ENCODE measurements at places on chromosomes 16 and 17.

- DNase-seq, result no peak
These were observed 930 bp downstream of the SPNS2 start for GRCh38 chr17:4499431-4500190.

- DNase-seq, result no peak
These were observed 2.6 kb downstream of the PDF start for GRCh38 chr16:69327585-69328310.

DNA sequence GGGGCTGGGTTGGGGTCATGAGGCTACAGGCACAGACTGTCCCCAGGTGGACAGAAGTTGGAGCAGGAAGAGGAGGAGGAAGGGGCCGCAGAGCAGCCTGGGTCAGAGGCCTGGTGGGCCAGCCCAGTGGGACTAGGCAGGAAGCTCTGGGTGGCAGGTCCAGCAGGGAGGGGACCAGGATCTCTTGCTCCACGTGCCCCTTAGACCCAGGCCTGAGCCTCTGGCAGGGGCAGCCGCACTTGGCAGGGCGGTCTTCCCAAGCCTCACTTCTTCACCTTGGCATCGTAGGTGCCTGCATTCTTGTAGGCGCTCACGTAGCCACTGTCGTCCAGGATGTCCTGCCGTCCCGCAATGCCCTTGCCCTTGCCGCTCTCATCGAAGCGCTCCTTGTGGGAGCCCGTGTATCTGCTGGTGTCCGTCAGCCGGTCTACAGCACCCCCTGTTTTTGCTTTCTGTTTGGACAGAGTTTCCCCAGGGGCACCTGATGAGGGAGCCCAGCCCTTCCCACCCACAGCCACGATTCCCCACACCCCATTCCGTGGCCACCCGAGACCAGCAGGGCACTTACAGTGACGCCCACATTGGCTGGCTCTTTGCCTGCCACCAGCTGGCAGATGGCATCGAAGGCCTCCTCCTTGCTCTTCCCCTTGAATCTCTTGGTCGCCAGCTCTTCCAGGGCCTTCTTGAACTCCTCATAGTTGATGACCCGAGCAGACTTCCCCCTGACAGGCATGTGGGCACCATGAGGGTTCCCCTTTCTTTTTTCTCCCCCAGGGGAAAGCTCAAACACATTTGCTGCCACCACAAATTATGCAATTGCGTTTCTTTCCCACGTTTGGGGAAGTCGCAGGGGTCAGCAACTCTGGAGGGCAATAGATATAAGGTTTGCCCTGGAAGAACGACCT, 3.1 kb downstream of the TPPP3 start:
- DNase-seq, result no peak

GRCh38 chr17:17018612-17019429, 23.4 kb upstream of the MPRIP start:
- no peak for DNase-seq

DNA sequence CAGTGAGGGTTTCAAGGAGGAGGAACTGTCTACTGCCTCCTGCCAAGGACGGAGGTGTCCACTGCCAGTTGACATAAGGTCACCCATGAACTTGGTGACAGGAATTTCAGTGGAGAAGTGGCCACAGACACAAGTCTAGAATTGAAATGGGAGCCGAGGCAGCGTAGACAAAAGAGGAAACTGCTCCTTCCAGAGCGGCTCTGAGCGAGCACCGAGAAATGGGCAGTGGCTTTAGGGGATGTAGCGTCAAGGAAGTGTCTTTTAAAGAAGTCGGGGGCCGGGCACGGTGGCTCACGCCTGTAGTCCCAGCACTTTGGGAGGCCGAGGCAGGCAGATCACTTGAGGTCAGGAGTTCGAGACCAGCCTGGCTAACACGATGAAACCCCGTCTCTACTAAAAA, 3.1 kb upstream of the SERPINF1 start:
- DNase-seq, result no peak

DNA sequence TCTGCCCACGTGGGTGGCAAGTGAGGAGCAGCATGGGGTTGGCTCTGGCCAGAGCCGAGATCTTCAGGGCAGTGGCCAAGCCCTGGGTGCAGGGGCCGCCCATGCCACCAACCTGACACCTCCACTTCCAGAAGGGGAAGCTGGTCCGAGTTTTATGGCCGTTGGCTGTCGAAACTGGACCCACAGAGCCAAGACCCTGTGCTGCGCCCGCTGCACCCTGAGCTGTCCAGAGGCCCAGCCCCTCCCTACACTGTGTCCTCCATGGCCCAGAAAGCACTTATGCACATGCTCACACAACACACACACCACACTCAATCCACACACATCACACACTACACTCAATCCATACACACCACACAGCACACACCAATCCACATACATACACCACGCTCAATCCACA, 33.9 kb upstream of the RPTOR start:
- no peak for DNase-seq

DNA sequence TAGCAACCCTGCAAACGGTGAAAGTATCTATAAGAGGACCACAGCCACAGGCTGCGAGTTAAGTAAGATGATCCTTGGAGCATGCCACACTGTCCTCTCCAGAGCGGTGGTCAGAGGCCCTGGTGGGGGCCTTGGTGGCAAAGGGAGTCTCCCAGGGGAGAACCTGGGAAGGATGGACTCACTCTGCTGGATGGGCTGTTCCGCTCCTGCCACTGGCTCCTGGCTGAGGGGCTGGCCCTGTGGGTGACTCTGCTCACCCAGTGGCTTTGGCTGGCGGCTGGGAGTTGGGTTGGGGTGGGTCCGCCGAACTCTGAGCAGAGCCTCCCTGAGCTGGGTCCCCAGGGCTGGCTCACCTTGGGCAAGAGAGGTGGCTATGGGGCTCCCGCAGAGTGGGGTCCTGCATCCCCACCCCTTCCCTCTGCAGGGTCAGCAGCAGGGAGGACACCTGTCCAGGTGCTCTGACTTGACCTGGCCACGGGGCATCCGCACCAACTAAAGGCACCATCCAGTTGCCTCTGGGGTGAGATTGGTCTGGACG, 7.3 kb downstream of the CDK5R1 start:
- no peak for DNase-seq

DNA sequence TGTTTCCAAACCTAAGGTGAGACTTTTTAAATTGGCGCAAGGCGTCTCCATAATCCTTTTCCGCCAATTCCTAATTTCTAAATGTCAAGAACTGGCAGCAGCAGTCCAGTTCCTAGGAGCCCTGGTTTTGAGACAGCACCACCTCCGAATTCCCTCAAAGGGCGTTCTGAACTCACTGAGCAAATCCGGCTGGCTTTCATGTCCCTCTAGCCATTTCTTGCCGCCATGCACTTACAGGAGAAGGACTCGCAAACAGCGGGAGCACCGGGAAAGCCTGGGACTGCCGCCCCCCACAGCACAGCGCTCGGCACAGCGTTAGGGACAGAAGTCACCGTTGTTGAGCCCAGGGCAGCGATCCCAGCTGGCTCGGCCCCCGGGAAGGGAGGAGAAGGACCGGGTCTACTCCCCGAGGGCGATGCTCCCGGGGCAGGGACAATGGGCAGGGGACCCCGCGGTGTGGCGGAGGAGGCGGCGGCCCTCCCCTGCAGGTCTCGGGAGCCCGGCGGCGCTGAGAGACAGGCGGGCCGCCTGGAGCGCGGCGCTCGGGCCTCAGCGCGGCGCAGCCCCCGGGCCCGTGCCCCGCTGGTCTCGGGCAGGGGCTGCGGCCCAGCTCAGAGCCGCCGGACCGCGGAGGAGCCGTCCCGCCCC, 545 bp downstream of the ARHGAP17 start:
- DNase-seq, result no peak

- no peak for DNase-seq
These were observed 54.8 kb downstream of the SLFN5 start for GRCh38 chr17:35297666-35298065.

- no peak for DNase-seq
These were observed 377.8 kb downstream of the SNX29 start for GRCh38 chr16:12354296-12354833.

- no peak for DNase-seq
These were observed 85.8 kb downstream of the IRX5 start for GRCh38 chr16:55016515-55016914.

- no peak for DNase-seq
These were observed 15.1 kb downstream of the ADCY7 start for GRCh38 chr16:50281391-50282009.

GRCh38 chr17:31134576-31134975, 39.8 kb downstream of the NF1 start:
- no peak for DNase-seq

DNA sequence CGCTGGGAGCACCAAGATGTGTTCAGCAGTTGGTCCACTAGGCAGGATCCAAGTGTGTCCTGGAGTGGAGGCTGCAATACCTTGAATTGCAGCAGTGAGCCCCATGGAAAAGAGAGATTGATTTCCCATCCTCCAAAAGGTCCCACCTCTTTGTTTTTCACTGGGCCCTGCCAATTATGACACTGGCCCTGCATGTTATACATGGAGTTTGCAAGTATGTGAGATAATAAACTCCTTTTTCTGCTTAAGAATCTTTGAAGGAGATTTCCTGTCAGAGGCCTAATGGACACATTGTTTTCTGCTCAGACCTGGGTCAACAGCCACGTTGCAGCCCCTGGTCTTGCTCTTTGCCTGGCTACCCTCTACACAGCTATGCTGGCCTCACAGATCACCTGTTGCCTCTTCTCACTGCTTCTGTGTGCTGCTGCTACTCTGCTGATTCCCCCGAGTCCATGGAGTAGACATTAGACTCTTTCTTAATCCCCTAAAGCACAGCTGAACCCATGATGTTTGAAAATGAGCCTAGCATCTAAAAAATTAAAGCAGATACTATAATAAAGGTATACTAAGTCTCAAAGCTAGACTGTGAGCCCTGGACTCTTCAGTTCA, 341.9 kb upstream of the CDH11 start:
- DNase-seq, result no peak

- DNase-seq, result no peak
These were observed 390.0 kb downstream of the CDH11 start for GRCh38 chr16:64731891-64732290.

DNA sequence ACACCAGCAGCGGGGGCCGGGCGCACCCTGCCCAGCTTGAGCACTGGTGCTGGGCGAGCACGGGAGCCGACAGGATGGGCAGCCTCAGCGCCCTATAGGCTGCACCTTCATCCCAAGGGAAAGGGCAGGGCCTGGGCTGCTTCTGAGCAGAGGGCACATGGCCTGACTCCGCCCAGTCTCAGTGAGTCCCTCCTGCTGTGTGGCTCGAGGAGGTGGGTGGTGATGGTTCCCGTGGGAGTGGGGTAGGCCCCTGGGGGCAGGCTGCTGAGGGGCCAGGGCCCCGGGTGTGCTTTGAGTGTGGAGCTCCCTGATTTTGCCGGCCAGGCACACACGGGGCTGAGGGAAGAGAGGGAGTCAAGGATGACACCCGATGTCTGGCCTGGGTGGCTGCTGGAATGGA, 37.9 kb downstream of the TSC2 start:
- no peak for DNase-seq

DNA sequence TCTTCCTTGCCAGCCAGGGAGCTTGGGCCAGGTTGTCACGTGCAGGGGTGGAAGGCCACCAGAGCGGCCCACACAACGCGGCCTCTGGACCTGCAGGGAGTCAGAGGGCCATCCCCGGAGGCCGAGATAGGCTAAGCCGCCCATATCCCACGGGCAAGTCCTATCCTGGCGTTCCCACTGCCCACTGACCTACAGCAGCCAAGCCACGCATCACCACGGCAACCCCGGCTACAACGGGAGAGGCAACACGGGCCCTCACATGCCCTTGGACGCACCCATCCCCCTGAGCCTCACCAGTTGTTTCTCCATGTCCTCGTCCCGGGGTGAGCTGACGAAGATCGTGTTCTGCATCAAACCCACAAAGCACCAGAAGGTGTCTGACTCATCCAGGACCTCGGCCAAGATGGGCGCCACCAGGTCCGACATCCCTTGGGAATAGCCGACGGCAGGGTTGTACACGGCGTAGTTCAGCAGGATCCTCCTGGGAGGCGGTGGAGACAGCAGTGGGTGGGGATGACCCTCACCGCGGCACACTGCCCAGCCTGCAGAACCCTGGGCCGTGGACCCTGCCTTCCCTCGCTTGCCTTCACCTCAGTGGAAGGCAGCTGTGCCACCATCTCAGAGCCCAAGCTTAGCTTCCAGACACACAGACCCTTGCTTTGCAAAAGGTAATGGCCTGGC, 88.2 kb downstream of the TBC1D16 start:
- DNase-seq, result no peak

DNA sequence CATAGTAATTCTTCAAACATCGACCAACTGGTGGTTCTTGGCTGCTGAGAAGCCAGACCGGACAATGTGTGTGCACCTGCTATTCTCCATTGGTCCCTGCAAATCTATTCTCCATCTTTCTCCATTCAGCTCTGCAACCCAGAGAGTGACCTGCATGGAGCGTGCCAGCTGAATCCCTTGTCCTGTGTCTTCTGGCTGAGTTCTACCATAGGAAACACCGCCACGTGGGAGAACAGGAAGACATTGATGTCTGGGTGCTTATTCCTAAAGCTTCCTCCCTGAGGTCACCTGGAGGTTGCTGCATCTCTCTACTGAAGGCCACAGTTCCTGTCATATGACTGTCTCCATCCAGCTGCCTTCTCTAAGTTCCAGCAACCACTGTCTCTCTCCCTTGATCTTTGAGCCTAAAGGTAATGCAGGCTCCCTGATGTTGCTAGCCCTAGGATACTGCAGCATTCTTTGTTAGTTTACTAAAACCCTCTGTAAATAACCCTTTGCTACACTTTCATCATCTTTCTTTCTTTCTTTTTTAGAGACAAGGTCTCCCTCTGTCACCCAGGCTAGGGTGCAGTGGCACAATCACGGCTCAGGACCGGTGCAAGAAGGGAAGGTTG, 10.6 kb upstream of the SMG1 start:
- no peak for DNase-seq

DNA sequence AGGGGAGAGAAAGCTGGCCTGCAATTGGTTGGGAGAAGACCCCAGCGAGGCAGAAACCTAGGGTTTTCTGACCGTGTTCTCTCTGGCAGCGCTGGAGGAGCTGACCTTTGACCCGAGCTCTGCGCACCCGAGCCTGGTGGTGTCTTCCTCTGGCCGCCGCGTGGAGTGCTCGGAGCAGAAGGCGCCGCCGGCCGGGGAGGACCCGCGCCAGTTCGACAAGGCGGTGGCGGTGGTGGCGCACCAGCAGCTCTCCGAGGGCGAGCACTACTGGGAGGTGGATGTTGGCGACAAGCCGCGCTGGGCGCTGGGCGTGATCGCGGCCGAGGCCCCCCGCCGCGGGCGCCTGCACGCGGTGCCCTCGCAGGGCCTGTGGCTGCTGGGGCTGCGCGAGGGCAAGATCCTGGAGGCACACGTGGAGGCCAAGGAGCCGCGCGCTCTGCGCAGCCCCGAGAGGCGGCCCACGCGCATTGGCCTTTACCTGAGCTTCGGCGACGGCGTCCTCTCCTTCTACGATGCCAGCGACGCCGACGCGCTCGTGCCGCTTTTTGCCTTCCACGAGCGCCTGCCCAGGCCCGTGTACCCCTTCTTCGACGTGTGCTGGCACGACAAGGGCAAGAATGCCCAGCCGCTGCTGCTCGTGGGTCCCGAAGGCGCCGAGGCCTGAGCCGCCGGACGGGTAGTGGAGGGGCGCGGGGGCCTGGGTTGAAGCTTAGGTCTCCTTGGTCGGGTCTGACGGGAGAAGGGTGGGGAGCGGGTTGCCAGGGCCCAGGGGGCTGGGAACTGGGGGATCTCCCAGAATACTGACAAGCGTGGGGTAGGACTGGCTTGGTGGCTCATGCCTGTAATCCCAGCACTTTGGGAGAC, 7.4 kb upstream of the PYDC1 start:
- DNase-seq, result no peak

Measured in CD4-positive, alpha-beta T cell treated with Interleukin-6 at 100 ng/mL for 8 hours (primary cell).